ENCODE measurements at places on chromosomes 12 and 14. TPM values are rescaled to one million over a fixed set of nuclear protein-coding genes. Genes with fewer than 3 reads are reported as not detected.

The RAPGEF3 gene
- 12.1 TPM for polyA plus RNA-seq

The ACVRL1 gene
- polyA plus RNA-seq: 51.6 TPM

The TMED8 gene
- 4.9 TPM for polyA plus RNA-seq

The PTPRB gene
- 15.7 TPM for polyA plus RNA-seq

The HNF1A gene
- not detected for polyA plus RNA-seq

The GALC gene
- 25.6 TPM for polyA plus RNA-seq

The TTC9 gene
- polyA plus RNA-seq: 6.3 TPM

The AACS gene
- polyA plus RNA-seq: 26.6 TPM

The TAS2R30 gene
- polyA plus RNA-seq: 0.10 TPM

The LRRC43 gene
- 0.74 TPM for polyA plus RNA-seq

The ALDH2 gene
- polyA plus RNA-seq: 44.9 TPM

The DAO gene
- polyA plus RNA-seq: 0.52 TPM

The KLRD1 gene
- polyA plus RNA-seq: 0.58 TPM

The ADAMTS20 gene
- not detected for polyA plus RNA-seq

The ERC1 gene
- 23.9 TPM for polyA plus RNA-seq

The ERO1A gene
- polyA plus RNA-seq: 15.4 TPM

The FKBP11 gene
- polyA plus RNA-seq: 37.3 TPM

The KRT2 gene
- polyA plus RNA-seq: not detected

The USP30 gene
- 12.5 TPM for polyA plus RNA-seq

The C12orf54 gene
- 0.38 TPM for polyA plus RNA-seq

The MGP gene
- polyA plus RNA-seq: 283 TPM

The KLRG1 gene
- 1.9 TPM for polyA plus RNA-seq

The ZC2HC1C gene
- 0.85 TPM for polyA plus RNA-seq

The NPFF gene
- 0.91 TPM for polyA plus RNA-seq

The BDKRB1 gene
- polyA plus RNA-seq: 1.4 TPM

The PAPLN gene
- polyA plus RNA-seq: 1.0 TPM

The KRT86 gene
- polyA plus RNA-seq: 0.07 TPM

The TAS2R7 gene
- polyA plus RNA-seq: not detected

The KRT77 gene
- not detected for polyA plus RNA-seq

The STON2 gene
- 9.0 TPM for polyA plus RNA-seq

The GLS2 gene
- 0.41 TPM for polyA plus RNA-seq

The SYCP3 gene
- 0.76 TPM for polyA plus RNA-seq

The PRKD1 gene
- 20.1 TPM for polyA plus RNA-seq

The DIP2B gene
- polyA plus RNA-seq: 21.5 TPM

The TCL1A gene
- polyA plus RNA-seq: 1.2 TPM

The ASCL1 gene
- 0.07 TPM for polyA plus RNA-seq

The ALG10 gene
- polyA plus RNA-seq: 3.1 TPM

The HOXC13 gene
- 0.05 TPM for polyA plus RNA-seq

The NKX2-1 gene
- polyA plus RNA-seq: not detected

The CRIP1 gene
- polyA plus RNA-seq: 32.6 TPM

The RPL10L gene
- polyA plus RNA-seq: not detected
